Left colon (tissue), 2 donors: ENCODE measurements at places on chromosomes 2 and 18.

DNA sequence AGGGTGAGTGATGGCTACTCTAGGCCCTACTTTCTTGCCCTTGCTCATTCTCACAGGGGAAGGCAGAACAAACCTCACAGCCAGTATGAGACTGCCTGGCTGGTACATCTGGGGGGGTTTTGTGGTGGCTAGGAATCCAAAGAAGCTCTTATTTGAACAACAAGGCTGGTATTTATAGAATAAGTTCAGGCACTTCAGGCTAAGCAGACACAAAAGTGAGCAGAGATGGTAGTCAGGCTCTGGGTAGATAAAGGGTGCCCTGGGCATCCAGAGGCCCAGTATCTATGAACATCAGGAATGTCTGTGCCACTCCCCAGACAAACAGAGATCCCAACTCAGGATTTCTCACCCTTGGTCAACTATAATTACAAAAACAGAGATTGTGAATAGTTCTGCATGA is 57.2 kb upstream of the RTN4 start:
- no peak for DNase-seq

GRCh38 chr2:85792783-85793441 is 39.1 kb downstream of the ATOH8 start:
- DNase-seq: no peak

DNA sequence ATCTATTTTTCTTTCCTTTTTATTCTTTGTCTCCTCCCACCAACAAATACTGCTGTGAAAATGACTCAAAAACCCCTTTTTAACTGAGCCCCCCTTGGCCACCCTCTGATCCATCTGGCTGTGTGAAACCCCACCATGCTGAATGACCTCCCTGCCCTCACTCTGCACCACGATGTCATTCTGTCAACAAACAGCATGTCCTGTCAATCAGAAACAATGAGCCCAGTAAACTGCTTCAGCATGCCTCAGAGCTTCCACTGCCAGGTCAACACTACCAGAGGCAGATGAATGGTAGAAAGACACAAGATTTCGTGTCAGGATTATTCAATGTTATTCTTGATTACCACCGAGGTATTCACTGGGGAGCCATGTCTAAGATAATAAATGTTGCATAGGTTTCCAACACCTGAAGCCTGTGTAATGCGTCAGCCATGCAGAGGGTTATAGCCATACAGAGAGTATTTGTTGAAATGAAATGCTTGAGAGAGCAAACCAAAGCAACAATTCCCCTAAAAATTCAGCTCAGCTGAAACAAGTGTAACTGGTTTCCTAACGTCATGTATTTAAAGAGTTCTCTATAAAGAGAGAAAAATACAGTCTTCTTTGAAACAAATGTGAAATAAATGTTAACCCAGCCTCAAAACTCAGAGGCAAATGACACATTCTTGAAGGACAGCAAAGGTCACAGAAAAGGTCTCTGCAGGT is 76.7 kb downstream of the LRP2 start:
- DNase-seq: no peak

- DNase-seq: no peak
Observed at GRCh38 chr18:41096504-41096903, 858.5 kb upstream of the PIK3C3 start.

DNA sequence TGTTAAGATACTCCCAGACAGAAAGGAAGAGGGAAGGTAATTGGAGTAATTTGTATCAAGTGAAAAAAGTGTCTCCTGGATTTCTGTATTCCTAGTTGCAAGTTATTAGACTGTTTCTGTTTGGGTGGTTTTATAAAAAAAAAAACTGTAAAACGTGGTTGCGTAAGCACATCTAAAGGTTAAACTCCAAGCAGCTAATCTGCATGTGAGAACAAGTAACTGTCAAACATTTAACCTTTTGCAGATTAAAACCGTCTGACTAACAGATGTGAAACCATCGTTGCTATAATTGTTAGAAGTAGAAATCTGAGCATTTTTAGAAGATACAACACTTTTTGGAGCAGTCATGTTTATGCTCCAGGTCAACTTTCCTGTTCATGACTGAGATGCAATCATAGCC is 72.3 kb downstream of the AFF3 start:
- no peak for DNase-seq

- DNase-seq: no peak
Observed at GRCh38 chr2:129502781-129503180, 476.7 kb upstream of the RAB6C start.

- no peak for DNase-seq
Observed at GRCh38 chr2:175152242-175152641, 15.8 kb downstream of the ATF2 start.

DNA sequence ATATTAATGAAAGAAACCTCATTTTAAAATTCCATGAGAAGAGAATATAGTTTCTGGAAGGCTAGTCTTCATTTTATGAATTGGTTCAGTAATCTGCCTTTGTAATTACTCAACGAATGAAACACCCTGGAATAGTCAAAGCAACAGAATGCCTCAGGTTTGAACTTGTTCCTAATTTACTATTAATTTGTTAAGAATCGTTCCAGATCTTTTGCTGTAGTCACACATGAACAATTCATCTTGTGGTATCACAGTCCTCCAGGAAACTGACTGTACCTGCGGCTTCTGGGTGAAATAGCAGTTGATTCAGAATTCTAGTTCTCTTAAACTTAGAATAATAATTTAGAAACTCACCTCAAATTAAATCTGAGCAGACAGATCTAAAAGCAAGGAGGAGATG is 282.7 kb upstream of the MAP2 start:
- DNase-seq: no peak

DNA sequence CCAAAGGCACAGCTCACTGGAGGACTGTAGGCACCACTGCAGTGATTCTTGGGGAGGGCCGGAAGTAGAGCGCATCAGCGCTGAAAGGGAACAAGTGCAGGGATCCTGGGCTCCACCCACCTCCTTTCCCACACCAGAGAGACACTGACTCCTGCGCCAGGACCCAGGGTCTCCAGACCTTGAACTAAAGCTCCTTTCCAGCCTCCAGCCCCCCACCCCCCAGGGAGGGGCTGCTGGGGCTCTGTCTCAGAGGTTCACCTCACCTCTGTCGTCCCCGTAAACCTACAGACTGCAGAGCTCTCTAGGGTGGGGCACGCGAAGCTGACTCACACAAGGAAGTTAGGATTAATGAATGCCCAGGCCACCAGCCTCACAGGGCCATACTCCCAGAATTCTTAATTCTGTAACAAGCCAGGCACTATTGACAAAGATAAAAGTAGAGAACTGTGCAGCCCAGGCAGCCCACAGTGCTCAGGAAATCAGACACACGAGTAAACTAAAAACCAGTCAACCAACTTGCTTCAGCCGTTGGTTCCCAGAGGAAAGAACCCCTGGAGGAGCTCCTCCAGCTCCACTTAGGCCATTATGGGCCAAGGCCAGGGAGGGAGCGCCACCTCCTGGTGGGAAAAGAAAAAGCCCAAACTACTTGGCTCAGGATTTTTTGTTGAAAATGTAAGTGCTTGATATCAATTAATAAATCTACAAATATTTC is 45.1 kb upstream of the ACAA2 start:
- DNase-seq: peak; percentile 58

GRCh38 chr18:9482790-9483189 is 7.5 kb downstream of the RALBP1 start:
- no peak for DNase-seq

GRCh38 chr18:6145645-6146306 is 250.5 kb upstream of the TMEM200C start:
- peak; percentile 5 for DNase-seq

DNA sequence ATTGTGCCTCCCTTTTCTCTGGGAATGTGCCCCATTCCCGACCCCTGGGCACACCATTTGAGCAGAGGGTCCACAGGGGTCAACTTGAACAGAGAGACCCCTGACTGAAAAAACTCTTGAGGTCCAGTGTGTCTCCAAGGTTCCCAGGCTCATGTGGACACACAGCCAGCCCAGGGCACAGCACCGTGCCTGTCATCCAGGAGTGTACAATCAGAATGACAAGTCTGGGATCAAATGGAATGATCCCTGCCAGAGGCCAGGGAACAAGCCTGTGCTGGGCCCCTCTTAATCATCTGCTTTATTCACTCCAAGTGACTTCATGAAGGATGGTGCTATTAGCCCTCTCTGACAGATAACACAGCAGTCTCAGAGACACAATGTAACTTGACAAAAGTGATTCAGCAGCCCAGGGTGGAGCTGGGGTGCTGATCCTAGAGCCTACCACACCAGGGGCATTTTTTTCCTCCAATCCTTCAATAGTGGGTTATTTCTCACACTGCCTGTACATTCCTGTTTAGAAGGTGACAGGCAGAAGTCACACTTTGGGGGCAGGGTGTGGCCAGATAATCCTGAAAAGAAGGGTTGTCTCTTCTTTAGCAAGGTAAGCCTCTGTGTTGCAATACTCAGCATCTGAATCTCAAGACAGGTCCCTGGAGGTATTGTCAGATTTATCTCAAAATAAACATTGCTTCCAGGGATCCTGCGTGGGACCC is 84.0 kb upstream of the TMEM200C start:
- no peak for DNase-seq

- no peak for DNase-seq
Observed at GRCh38 chr2:11621410-11621809, 48.6 kb downstream of the NTSR2 start.

DNA sequence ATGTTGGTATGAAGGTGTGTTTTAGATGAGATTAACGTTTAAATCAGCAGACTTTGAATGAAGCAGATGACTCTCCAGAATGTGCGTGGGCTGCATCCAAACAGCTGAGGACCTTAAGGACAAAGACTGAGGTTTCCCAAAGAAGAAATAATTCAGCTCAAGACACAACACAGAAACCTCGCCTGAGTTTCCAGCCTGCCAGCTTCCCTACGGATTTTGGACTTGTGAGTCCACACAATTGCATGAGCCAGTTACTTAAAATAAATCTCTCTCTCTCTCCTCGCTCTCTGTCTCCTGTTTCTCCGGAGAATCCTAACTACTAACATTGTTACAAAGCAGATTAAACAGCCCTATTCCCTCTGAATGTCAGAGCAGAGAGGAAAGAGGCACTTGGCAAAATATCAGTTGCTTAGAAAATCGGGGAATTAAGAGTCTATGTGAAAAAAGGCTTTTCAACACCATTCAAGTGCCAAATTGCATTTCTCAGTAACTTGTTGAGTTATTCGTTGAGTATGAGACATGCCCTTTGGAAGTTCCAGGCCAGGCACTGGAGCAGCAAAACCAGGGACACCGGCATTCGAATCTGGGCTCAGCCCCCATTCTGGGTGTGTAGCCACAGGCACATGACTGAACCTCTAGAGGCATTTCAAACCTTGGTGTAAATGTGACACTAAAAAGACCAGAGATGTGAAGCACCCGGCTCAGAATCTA is 174.6 kb upstream of the PID1 start:
- no peak for DNase-seq

- DNase-seq: no peak
Observed at GRCh38 chr2:204863336-204863735, 318.1 kb downstream of the PARD3B start.

DNA sequence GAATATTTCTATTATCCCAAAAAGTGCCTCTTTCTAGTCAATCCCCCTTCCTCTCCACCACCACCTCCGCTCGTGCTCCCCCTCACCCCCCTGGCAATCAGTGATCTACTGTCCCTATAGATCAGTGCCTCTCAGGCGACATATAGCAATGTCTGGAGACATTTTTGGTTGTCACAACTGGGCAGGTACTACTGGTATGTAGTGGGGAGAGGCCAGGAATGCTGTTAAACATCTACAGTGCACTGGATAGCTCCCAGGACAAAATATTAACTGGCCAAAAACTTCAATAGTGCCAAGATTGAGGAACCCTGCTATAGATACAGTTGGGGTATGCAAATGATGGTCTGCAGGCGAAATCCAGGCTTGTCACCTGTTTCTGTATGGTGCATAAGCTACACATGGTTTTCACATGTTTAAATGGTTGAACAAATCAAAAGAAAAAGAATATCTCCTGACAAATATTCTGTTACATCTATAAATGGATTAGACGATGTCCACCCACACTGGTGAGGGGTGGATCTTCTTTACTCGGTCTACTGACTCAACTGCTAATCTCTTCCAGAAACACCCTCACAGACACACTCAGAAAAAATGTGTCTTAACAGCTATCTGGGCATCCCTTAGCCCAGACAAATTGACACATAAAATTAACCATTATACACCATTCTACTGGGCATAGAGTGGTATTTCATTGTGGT is 25.5 kb downstream of the DPYSL5 start:
- no peak for DNase-seq

- DNase-seq: no peak
Observed at GRCh38 chr2:9144617-9145016, 62.0 kb upstream of the ASAP2 start.

GRCh38 chr2:104790100-104790811 is 63.7 kb upstream of the POU3F3 start:
- DNase-seq: no peak

GRCh38 chr18:73638709-73639108 is 508.9 kb downstream of the FBXO15 start:
- DNase-seq: no peak

DNA sequence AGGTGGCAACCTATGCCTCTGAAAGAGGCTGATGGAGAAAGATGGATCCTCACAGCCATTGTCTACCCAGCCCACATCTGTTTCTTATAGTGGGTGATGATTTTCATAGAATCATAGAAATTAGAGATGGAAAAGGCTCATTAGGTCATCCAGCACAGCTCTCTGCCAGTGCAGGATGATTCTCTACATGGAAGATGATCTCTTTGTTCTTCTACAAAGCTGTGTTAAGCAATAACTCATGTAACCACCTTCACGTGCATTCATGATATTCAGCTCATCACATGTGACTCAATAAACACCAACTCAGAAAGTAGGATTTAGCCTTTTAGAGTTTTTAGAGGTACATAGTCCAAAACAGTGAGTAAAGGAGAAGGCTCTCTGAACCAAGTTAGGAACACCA is 539.4 kb upstream of the ID2 start:
- no peak for DNase-seq

GRCh38 chr2:120077896-120078295 is 65.0 kb downstream of the EPB41L5 start:
- DNase-seq: no peak

DNA sequence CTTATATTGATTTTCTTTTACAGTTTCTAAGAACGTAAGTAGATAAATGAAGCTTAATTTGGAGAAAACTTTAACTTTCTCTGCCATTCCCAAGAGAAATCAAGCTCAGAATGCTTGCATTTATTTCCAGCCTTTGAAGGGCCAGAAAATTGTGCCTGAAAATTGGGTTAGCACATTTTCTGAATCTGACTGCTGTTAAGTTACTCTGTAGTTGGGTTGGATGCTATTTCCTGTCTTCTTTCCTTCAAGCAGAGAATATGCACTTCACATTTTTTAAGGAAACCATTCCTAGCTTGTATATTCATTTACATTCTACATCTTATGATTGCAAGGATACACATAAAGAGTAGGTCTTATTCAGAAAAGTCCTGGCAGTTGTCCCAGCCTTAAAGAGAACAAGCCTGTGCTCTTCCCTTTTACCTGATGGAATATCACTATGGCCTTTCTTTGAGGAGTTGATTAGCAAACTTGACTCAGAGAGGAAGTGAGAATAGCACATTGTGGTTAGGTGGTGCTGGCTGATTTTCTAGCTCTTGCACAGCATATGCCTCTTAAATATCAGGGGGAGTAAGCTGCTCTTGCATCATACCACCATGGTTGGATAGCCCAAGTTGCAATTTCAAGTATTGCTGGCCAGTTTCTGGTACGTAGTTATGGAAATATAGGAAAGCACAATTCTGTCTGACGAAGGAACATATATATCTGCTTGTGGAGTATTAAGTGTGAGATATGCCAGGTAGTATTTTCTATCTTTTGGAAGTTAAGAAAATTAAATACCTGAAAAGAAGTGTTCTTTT is 133.7 kb downstream of the COMMD1 start:
- DNase-seq: no peak
